ENCODE measurements at places on chromosomes 12 and 14.
A peak's percentile ranks its signal among the peaks of the same experiment; 100 is the strongest.

- DNase-seq: no peak
These were observed 161.0 kb downstream of the CRADD start for GRCh38 chr12:93838193-93838592.

- no peak for DNase-seq
These were observed 43.8 kb downstream of the SENP1 start for GRCh38 chr12:48061938-48062719.

DNA sequence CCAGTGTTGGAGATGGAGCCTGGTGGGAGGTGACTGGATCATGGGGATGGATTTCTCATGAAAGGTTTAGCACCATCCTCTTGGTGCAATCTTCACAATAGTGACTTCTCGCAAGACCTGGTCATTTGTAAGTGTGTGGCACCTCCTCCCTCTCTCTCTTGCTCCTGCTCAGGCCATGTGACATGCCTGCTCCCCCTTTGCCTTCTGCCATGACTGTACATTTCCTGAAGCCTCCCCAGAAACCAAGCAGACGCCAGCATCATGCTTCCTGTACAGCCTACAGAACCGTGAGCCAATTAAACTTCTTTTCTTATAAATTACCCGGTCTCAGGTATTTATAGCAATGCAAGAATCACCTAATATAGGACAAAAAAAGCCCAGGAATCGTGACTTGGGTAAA, 171.0 kb upstream of the FOXN3 start:
- DNase-seq: no peak

- DNase-seq: no peak
These were observed 7.7 kb downstream of the SLC39A5 start for GRCh38 chr12:56237552-56237951.

DNA sequence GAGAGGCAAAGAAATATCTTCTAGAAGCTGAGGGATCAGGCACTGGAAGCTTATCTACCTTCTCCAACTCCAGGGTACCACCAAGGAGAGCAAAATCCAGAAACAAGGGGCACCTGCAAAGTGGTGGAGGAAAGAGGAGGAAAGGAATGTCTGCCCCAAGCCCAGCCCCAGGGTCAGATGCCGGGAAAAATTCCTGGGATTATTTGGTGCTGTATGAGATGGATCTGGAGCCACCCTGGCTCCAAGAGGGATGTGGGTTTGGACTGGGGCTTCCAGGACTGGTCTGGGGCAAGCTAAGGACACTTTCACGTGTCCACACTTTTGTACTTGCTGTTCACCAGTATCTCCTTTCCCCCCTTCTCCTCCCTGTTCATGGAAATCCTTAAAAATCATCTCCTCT, 69.8 kb downstream of the DPF3 start:
- no peak for DNase-seq

GRCh38 chr12:105724641-105725040, 394.1 kb downstream of the C12orf75 start:
- DNase-seq: no peak

- DNase-seq: no peak
These were observed 44.4 kb upstream of the PRIMA1 start for GRCh38 chr14:93832665-93833064.

DNA sequence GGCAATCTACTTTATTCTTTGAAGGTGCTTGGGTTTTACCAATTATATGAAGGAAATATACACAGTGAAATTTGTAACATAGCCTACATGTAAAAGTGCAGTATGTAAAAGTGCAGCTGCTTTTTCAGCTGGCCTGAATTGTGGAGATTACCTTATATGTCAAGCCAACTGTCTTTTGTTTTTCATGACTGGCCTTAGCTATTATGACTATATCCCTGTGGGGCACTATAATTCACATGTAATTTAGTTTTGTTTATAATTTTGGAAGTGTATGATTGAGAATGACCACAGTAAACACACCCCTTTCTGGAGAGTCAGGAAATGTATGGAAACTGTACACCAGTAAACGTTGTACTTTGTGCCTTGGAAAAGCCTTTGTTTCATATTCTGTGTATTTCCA, 435.0 kb upstream of the STXBP6 start:
- no peak for DNase-seq

- no peak for DNase-seq
These were observed 14.7 kb downstream of the PEBP1 start for GRCh38 chr12:118150625-118151024.

- no peak for DNase-seq
These were observed 24.0 kb downstream of the KITLG start for GRCh38 chr12:88556213-88556774.

- DNase-seq: no peak
These were observed 5.8 kb upstream of the SLC48A1 start for GRCh38 chr12:47767216-47767724.

GRCh38 chr12:48388938-48389337, 38.2 kb upstream of the ZNF641 start:
- no peak for DNase-seq

GRCh38 chr14:56962444-56963080, 152.3 kb upstream of the OTX2 start:
- no peak for DNase-seq

GRCh38 chr14:100473249-100473648, 114.0 kb downstream of the BEGAIN start:
- DNase-seq: no peak

DNA sequence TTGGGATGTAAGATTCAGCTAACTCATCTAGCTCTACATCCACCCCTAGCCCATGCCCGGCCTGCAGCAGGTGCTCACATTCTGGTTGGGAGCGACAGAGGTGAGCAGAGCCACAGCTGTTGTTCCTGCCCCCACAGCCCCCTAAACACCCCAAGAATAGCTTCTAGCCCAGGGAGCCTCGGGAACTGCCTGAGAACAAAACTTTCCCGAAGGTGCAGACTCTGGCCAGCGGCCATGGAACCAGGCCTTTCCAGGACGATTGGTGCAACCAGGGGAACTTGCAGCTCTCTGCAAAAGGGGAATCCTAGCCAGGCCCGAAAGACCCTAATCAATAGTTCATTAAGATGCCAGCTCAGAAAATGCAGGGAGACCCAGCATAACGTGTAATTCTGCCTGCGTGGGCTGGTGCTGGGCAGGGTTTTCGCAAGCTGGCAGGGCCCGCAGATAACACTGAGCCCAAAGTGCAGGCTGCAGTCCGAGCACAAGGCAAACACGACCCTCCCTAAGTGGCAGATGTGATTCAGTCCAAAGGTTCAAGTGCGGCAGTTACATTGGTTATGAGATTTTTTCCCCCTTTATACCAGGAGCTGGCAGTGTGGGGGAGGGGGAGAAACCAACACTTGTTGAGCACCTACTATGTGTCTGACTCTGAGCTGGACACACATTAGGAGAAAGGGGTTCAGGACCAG, 122.5 kb upstream of the MAP1LC3B2 start:
- DNase-seq: no peak

GRCh38 chr12:95474660-95474958, 657 bp downstream of the METAP2 start:
- DNase-seq: no peak

DNA sequence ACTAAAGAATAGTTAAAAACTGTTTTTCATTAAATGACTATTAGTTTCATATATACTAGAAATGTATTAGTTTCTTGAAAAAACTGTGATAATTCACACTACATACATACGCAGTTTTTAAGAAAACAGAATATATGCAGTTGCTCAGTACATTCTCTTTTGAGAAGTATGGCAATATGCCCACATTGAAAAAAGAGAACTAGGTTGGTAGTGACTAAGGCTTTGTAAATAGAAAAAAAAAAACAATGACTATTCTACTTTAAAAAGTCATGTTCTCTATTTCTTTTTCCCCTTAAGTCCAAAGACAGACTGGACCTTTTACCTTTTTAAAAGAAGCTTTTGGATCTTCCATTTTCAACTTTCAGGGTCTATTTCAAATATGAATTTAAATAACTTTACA, 25.0 kb downstream of the SNX6 start:
- DNase-seq: no peak

GRCh38 chr14:80698974-80699373, 242.6 kb downstream of the CEP128 start:
- DNase-seq: no peak

DNA sequence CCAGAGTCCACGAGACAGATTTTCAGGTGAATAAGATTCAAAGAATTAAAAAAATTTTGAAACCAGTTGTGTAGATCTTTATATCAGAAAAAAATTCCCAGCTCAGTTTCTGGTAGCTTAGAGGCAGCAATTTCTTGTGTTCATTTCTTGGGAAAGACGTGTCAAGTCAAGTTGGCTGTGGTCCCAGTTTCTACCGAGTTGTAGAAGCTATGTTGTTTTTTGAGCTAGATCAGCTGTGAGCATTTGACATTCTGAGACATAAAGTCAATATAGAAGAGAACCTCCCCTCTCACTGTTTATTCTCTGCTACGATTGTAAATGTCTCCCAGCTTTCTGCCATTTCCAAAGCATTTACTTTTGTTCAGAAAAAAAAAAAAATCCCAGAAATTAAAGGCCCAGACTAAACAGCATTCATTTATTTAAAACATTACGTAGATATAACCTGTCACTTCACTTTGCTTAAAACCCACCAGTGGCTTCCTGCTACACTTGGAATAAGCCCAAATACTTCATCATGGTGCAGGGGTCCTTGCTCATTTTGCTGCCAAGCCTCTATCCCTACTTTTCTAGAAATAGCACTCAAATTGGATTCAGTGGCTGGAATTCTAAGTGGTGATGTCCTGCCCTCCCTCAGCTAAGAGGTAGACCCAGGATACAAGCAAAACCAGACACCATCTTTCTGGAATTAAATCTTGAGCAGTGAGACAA, 20.6 kb upstream of the PYGL start:
- DNase-seq: peak; percentile 71

GRCh38 chr12:57165741-57166140, 18.3 kb upstream of the LRP1-AS start:
- no peak for DNase-seq

GRCh38 chr14:68373124-68373646, 419.7 kb downstream of the ZFP36L1 start:
- DNase-seq: no peak

DNA sequence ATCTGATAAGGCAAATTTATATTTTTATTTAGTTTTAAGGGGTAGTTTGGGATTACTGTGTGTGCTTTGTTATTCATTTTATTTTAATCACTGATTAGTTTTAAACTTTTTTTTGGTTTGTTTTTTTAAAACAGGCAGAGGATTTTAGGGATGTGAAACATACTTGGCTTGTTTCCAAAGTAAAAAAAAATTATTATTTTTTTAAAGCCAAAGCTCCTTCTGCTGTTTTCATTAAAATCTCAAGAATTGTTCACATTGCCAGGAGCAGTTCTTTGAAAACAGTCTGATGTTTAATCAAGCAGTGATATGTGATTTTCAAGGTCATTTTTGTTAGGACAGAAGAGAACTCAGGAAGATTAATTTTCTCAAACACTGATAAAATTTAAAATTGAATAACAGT, 11.2 kb downstream of the TTC8 start:
- no peak for DNase-seq

GRCh38 chr12:6826734-6827436, 1.3 kb upstream of the P3H3 start:
- DNase-seq: no peak

DNA sequence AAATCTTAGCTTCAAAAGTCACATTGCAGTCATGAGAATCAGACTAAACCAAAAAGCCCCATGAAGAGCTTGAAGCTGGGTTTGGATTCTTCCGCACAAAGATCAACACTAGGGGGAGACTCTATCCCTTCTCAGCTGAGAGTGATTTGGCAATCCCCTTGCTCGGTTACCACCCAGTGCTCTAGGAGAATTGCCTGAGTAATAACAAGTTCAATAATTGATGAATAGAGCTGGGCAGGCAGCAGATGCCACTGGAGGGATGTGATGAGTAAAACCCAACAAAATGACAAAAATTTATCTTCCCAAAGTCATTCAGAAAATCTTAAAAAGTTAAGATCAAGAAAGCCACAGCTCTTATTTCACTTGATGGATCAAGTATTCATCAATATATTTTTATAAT, 185.6 kb upstream of the ARID2 start:
- DNase-seq: peak; percentile 73

DNA sequence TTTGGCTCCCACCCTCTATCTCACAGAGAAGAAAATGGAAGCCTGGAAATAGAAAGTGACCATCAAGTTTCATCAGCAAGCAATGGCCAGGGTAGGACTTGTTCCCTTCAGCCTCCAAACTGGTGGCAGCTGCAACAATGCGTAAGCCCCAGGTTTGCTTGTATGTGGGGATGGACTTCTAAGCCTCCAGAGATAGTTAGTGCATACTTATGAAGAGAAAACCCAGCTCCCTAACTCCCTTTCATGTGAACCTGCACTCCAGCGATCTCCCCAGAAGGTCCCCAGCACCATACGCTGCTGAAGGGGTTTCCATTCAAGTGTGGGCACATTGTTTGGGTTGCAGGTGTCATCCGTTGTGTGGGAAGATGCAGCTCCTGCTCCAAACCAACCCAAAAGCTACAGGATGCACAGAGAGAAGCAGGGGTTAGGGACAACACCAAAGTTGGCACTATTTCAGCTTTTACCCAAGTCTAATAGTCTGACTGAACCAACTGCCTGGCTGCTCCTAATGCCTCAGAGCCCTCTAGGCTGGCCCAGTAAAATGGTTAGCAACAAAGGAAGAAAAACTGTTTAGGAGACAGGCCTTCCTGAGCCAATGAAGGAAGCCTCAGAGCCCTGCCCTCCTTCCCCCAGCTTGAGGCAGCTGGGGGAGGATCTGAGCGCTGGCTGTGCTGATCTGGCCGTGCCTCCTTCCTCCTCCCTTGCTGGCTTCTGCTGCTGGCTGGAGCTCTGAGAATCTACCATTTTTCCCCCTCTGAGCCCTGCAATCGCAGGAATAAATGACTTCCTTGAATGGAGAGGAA, 12.3 kb downstream of the ZFP36L1 start:
- no peak for DNase-seq

DNA sequence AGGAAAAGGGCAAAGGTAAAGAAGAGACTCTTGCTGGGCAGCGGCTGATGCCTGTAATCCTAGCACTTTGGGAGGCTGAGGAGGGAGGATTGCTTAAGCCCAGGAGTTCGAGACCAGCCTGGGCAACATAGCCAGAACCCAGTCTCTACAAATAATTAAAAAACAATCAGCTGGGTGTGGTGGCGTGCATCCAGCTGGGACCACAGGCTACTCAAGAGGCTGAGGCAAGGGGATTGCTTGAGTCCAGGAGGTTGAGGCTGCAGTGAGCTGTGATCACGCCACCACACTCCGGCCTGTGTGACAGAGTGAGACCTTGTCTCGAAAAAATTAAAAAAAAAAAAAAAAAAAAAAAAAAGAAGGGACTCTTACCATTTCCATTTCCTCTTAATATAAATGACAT, 100.4 kb upstream of the USP44 start:
- no peak for DNase-seq

- DNase-seq: no peak
These were observed 75.9 kb downstream of the IFNG-AS1 start for GRCh38 chr12:68065163-68065562.

- no peak for DNase-seq
These were observed 16.7 kb upstream of the ZDHHC22 start for GRCh38 chr14:77158175-77158881.

- peak; percentile 1 for DNase-seq
These were observed 76.7 kb upstream of the RGS6 start for GRCh38 chr14:71855399-71856036.

DNA sequence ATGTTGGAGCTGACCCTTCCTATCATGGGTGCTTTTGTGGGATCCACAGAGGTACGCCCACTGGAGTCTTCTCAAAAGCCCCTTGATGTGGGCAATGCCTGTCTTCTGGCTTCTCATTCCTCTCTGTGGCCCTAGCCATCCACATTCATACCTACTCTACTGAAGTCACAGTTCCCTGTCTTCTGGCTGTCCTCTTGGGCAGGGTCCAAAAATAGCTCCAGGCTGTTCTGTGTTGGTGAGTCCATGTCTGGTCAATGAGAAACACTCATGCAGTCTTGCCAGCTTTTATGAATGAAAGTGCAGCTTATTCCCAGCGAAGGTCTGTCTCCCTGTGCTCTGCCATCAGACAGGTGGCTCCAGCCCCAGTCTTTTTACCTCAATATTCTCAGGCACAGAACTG, 135.9 kb upstream of the MDM1 start:
- DNase-seq: no peak
